Stimulated activated CD4-positive, alpha-beta T cell treated with anti-CD3 and anti-CD28 coated beads, TNF-alpha, amount 100 ng/mL, for 4 hours (primary cell): ENCODE measurements at places on chromosomes 2 and 18.
A peak's percentile ranks its signal among the peaks of the same experiment; 100 is the strongest.

- DNase-seq, result no peak
Measured at GRCh38 chr18:7032537-7032936, 85.1 kb downstream of the LAMA1 start.

GRCh38 chr18:12645751-12646203, 12.1 kb downstream of the SPIRE1 start:
- no peak for DNase-seq

GRCh38 chr2:142872882-142873724, 4.4 kb upstream of the KYNU start:
- DNase-seq, result no peak

- DNase-seq, result no peak
Measured at GRCh38 chr2:46655551-46656436, 176.4 kb downstream of the TMEM247 start.

- DNase-seq, result no peak
Measured at GRCh38 chr2:226333388-226333787, 466.2 kb downstream of the IRS1 start.

DNA sequence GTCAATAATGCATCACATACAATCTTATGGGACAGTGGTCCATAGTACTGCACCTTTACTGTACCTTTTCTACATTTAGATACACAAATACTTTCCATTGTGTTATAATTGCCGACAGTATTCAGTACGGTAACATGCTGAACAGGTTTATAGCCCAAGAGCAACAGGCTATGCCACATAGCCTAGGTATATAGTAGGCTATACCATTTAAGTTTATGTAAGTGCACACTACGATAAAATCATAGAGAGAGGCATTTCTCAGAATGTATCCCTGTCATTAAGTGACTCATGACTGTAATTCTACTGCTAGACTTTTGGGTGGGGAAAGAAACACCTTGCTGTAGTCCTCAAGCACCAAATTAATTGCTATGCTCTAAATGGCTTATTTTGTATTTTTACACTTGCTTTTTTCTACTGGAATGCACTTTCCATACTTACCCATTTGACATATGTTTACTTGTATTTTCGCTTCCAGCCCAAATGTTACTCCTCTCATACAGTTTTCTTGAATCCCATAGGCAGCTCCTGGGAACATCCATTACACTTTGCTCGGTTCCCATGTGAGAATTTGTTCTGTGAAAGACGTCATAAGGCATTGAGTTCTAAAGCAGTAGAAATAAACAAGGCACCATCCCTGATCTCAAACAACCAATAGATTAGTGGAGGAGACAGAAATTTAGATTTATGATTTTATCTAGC, 714.0 kb upstream of the ID2 start:
- DNase-seq, result no peak

- no peak for DNase-seq
Measured at GRCh38 chr18:13486686-13487085, 239.7 kb downstream of the FAM210A start.

DNA sequence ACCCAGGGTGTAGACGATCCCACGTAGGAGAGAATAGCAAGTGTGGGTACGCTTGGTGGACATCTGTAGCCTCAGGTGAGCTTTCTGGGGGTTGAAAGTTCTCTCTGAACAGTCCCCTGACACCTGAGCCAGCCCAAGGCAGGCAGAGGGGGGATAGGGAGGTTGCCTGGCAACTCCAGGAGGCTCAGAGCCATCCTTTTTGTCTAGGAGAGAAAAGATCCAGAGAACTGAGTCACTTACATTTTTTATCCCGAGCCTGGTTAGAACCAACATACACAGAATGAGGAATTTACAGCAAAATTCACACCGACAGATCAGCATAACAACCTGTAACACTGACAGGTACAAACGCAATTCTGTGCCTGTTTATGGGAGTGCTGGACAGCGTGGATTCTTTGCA, 113.2 kb downstream of the SH3BP4 start:
- no peak for DNase-seq

GRCh38 chr2:206824087-206824618, 58.7 kb downstream of the FASTKD2 start:
- no peak for DNase-seq

- DNase-seq, result no peak
Measured at GRCh38 chr2:62672601-62673000, 32.9 kb upstream of the EHBP1 start.

DNA sequence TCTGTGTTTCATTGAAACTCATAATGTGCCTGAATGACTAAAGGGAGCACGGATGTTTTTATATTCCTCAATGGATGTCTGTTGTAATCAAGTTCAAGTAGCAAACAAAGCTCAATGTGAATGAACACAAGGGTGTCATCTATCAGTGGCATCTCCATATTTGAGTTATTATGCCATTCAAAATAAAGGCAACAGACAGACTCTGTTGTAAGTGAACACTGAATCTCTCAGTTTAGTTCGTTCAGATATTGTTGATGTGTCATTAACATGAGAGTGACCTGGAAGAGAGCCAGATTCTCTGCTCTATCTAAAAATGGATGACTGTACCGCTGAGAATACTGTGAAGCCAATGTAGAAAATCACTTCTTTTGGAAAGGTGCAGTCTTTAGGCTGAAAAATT, 118.7 kb downstream of the NUP35 start:
- no peak for DNase-seq

DNA sequence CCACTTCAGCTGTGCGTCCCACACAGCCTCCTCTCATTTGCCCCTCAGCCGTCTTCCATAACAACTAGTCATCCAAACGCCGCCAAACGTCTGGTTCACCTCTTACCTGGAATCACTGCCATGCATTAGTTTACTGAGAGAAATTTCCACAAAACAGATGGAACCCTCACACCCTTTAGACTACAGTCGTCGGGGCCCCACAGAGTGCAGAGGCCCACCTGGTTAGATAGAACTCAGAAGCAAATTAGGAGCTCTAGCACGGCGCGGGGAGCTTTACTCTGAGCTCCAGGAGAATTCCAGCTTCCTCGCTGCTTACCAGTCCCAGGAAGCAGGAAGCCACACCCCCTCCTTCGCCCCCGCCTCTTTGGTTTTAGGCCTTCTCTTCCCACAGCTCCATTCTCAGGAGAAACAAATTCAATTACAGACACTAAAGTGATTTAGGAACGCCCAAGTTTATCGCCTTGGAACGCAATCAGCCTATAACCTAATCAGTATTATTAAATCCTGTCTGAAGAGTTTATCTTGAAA, 9.4 kb downstream of the RNU2-63P start:
- no peak for DNase-seq

- DNase-seq, result no peak
Measured at GRCh38 chr2:138087751-138088593, 123.7 kb downstream of the HNMT start.

- DNase-seq, result no peak
Measured at GRCh38 chr2:99812426-99812825, 322.6 kb upstream of the REV1 start.

- DNase-seq, result no peak
Measured at GRCh38 chr18:13284330-13285027, 65.9 kb downstream of the LDLRAD4 start.

DNA sequence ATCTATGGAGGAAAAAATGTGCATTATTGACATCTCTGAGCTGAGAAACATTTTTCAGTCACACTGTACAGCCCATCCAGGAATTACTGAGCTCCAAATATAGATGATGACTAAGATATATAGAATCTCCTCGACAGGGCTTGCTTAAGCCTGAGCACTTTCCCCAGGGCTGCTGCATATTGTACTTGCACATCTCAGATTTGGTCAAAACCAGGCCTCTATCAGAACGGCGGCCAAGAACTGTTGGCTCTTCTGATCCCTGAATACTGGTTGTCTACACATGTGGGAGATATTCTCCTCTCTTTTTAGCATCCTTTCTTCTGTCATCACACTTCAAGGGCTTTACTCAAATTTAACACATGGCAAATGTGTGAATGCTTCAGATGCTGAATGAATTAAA, 201.5 kb upstream of the SLC35G4 start:
- no peak for DNase-seq

GRCh38 chr2:216352653-216353270, 19.5 kb downstream of the MARCHF4 start:
- DNase-seq, result no peak

DNA sequence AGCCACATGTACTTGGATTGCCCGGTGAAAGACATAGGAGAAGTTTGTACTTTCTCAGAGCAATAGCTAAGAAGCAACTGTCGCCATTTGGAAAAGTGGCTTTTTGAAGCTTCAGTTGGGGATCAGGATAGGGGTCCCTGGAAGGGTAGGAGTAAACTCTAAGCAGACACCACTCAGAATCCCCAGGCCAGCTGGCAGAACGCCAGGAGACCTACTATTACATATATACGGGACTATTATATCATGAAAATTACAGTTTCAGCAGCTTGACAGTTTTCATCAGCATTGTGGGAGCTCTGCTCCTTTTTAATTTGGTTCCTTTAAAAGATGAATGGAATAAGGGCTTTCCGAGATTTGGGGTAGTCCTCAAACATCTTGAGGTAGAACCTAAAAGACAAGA, 54.9 kb downstream of the SRD5A2 start:
- DNase-seq, result no peak

DNA sequence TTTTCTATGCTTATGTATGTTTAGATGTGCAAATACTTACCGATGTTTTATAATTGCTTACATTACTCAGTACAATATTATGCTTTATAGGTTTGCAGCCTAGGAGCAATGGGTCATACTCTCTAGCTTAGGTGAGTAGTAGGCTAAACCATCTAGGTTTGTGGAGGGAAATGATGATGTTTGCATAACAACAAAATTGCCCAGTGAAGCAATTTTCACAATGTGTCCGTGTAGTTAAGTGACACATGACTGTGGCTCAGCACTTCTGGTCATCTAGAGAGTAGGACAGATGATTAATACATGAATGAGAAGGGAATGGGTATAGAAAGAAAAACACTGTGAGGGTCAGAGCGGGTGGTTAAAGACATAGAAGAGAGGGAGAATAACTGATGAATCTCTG, 2116.2 kb upstream of the PIK3C3 start:
- DNase-seq, result no peak

- DNase-seq, result no peak
Measured at GRCh38 chr2:60352491-60353405, 200.7 kb downstream of the BCL11A start.

GRCh38 chr2:85794038-85794441, 40.2 kb downstream of the ATOH8 start:
- no peak for DNase-seq

DNA sequence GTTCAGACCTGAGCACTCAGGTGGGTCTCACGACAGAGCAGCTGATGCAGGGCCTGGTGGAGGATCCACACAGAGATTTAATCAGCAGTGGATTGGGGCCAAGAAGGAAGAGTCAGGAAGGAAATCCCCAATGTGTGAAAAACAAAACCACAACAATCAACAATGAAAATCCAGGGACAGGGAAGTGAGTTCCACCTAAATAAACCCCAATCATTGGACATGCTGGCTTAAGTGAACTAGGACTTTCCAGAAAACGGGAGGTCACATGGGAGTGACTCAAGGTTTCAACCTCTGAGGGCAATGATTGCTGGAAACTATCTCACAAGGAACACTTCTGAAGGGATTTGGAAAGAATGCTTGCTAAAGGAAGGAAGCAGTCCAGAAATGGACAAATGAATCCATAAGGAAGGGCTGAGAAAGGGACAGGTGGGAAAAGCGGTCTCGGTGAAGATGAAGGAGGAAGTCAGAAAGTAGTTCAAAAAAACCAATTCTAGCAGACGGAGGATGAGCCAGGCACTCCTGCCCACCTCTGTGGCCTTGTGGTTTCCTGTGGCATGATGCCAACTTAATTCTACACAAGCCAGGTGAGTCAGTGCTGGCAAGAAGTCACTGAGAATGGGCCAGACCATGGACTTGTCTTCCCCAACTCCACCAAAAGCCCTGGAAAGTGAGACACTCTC, 15.4 kb upstream of the XDH start:
- peak; percentile 4 for DNase-seq

- DNase-seq, result no peak
Measured at GRCh38 chr18:50310080-50310479, 22.6 kb upstream of the CXXC1 start.

DNA sequence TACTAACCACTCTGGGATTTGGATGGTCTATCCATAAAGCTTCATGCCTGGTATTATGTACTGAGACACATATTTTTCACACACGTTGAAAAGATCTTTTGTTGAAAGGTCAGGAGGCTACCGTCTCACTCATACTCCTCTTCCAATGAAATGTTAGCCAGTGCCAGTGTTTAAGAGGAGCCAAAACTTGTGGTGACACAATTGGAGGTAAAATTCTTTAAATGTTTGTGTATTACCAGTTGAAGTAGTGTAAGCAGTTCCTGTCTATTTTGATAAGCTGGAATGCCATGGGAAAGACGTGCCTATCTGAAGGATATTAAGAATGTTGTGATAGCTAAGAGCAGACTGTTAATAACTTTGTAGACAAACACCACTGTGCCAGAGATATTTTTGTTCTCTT, 32.1 kb downstream of the MARCHF7 start:
- DNase-seq, result no peak

- no peak for DNase-seq
Measured at GRCh38 chr2:38105922-38106321, 30.0 kb upstream of the CYP1B1 start.

DNA sequence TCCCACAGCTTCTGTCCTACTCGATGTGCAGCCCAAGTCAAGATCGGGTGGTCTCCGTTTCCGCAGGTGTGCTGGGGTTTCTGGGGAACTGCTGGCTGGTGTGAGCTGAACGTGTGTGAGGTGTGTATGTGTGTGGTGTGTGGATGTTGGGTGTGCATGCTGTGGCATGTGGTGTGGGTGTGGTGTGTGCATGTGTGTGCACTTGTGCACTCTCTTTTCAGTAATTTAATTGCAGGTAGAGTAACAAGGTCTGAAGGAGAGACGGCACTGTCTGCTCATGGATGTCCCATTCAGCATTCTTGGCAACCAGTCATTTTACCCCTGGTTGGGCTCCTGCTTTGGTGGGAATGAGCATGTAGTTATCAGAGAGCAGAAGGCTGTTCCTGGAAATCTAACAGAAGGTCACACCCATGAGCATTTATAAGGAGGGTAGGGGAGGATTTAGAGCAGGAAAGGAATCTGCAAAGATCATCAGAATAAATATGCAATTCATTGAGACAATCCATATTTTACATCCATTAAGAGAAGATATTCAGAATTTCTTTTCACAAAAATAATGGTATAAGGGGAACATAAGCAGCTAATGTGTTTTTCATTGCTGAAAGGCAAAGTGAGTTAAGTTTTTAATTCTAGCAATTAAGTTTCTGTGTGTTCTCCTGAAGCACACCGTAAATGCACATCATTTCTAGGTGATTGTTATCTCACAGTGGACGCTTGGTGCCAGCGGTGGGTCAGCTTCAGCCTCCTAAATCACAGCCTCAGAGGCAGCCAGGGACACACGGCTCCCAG, 60.7 kb downstream of the ADI1 start:
- no peak for DNase-seq
